Thoracic aorta (tissue), 2 donors: ENCODE measurements at places on chromosomes 1 and 21. TPM values are rescaled to one million over a fixed set of nuclear protein-coding genes. Genes with fewer than 3 reads are reported as not detected.

Gene CHRM3
- total RNA-seq: 2.5 TPM

- no peak for DNase-seq
Measured at GRCh38 chr21:46448108-46448507, 10.6 kb upstream of the DIP2A start.

Gene SLC35D1
- 14.8 TPM for total RNA-seq

Gene CRYAA
- not detected for total RNA-seq

Gene CLCA4
- total RNA-seq: not detected

DNA sequence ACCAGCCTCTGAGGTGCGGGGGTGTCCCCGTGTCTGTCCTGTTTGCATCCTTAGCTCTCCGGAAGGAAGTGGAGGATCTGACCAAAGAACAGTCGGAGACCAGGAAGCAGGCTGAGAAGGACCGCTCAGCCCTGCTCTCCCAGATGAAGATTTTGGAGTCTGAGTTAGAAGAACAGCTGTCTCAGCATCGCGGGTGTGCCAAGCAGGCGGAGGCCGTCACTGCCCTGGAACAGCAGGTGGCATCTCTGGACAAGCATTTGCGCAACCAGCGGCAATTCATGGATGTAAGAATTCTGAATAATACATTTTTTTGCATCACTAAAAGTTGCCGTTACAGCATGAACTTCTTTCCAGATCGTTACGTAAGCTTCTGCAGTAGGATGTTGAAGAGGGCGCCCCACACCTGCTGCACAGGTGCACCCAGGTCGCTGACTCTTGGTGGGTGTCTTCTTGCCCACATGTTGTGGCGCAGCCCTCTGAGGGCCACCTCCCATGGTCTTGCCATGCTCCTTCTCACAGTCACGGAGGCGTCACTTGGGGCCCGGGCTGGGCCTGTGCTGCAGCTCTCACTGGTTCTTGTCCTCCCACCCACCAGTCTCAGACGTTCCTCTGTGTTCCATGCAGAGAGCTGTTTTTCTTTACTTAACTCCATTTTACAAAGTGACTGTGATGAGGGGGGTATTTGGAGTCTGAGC lies 61.3 kb upstream of the DIP2A start:
- no peak for DNase-seq

- no peak for DNase-seq
Measured at GRCh38 chr1:7404046-7404742, 366.9 kb upstream of the VAMP3 start.

DNA sequence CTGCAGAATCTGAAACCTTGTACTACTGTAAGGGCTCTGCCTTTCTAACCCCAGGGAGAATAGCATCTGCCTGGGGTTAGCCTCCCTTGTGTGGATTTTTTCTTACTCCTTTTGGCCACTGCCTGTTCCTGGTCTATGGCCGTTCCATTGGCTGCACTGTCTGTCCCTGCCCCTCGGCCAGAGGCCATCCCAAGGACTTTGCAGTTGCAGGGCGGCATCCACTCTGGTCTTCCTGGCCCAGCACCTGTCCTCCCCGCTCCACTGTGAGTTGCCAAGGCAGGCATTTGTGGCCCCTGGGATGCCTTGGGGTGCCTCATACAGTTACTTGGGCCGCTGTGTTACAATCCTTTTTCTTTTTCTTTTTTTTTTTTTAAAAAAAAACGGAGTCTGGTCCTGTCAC lies 45.8 kb downstream of the PDE9A start:
- DNase-seq: no peak

DNA sequence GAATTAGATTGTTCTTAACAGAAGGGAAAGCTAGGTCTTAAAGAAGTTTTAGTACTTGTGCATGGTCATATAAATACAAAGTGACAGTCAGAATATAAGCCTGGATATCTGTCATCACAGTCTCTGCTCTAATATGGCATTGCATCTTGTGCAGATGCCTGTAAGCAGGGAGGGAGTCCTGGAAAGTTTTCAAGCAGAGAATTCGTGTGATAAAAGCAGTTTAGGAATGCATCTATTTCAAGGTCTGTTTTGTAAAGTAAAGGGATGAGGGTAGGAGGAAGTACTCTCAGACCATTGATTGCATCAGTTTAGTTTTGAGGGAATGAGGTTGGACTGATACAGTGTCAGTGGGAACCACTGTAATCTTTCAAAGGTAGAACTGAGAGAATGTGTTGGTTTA lies 30.6 kb downstream of the IARS2 start:
- no peak for DNase-seq

Gene UMODL1
- 0.14 TPM for total RNA-seq

Gene MNDA
- total RNA-seq: 11.0 TPM

DNA sequence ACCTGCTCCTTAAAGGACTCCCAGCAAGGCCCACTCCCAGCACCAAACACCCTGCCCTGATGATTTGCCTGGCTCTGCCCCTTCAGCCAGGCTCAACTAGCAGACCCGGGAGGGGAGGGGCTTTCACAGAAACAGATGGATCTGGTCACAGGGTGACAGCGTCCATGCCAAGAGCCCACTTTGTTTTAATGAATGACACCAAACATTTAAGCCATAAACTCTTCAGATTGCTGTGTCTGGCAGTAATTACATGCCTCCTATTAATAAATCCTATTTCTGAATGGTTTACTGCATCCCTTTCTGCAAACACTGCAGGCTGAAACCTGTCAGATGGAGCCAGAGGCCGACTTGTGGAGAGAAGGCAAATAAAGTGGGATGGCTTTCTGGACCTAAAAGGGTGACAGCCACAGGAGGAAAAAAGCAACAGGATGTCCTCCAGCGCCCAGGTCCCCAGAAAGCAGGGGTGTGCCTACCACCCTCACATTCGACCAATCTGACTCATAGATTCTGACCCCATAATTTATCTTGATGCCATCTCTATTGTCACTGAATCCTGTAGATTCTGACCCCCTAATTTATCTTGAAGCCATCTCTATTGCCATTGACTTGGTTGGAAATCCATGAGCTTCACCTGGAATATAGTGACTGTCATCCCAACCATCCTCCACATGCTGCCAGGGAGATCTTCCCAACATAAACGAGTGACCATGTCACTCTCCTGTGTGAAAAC lies 200.9 kb downstream of the PLPP3 start:
- no peak for DNase-seq

DNA sequence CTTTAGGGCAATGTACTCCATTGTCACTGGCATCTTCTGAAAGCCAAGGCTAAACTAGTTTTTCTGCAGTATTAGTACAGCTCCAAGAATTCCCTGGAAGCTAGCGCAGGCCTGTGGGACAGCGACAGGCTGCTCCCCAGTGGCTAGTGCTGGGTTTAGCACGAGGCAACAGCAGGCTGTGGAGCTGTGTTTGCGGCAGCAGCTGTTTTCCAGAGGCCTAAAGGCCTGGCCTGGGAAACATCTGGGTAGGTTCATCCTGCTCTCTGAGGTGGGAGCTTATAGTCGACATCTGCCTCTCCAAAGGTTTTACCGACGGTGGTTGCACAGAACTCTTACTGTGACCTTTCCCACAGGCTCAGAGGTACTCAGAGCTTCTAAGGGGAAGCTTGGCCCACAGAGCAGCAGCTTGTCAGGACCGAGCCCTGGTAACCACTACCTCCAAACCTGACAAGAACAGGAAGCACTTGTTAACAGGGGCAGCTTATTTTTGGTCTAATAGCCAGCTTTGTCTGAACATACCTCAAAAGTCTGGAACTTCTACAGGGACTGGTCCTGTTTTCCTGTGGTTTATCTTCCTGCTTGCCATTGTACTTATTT lies 17.2 kb downstream of the CC2D1B start:
- DNase-seq: no peak

GRCh38 chr1:25123551-25123950 lies 108.8 kb downstream of the SYF2 start:
- no peak for DNase-seq

- no peak for DNase-seq
Measured at GRCh38 chr1:49765034-49765433, 258.7 kb downstream of the AGBL4 start.

Gene TDRD5
- 0.14 TPM for total RNA-seq

Gene PROK1
- total RNA-seq: 0.63 TPM

- no peak for DNase-seq
Measured at GRCh38 chr1:214404154-214404553, 123.2 kb downstream of the SMYD2 start.

- DNase-seq: no peak
Measured at GRCh38 chr1:64701886-64702285, 43.0 kb upstream of the RAVER2 start.

- no peak for DNase-seq
Measured at GRCh38 chr1:93556291-93556690, 108.4 kb downstream of the FNBP1L start.

Gene RPTN
- not detected for total RNA-seq

DNA sequence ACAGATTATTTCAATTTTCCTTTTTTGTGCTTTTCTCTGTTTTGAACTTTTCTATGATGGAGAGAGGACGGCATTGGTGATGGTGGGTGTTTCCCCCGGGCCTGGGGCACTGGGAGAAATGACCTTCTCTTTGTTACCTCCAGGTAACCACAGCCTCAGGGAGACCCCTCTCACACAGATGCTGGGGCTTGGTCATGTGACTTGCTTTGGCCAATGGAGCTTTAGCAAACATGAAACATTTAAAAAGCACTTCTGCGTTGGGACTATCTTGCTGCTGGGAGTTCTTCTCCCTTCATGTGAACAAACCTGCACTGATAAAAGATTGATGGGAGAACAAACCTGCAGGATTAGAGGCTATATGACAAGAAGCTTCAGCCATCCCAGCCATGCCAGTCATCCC lies 122.9 kb downstream of the NGF start:
- DNase-seq: no peak

GRCh38 chr1:43557744-43558245 lies 27.1 kb downstream of the PTPRF start:
- DNase-seq: no peak

- DNase-seq: no peak
Measured at GRCh38 chr1:150493175-150493574, 6.0 kb downstream of the TARS2 start.

GRCh38 chr1:208557046-208557722 lies 313.0 kb upstream of the PLXNA2 start:
- no peak for DNase-seq

DNA sequence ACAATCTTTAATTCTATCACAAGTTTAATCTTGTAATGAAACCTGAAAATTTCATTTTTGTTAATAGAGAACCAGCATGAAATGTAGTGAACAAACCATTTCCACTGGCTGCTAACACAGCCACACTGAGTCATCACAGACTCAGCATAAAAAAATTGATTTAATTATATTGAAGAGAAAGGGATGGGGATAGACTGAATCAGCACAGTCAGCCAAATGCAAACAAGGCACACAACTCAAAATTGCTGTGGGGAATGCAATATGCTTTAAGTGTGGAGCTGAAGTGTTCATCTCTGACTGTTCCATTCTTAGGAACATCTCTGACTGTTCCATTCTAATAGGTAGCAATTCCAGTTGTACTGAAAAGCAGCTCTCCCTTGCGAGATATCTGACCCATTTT lies 299.8 kb downstream of the MRPL39 start:
- no peak for DNase-seq

- DNase-seq: no peak
Measured at GRCh38 chr1:43522776-43523480, 7.8 kb upstream of the PTPRF start.

DNA sequence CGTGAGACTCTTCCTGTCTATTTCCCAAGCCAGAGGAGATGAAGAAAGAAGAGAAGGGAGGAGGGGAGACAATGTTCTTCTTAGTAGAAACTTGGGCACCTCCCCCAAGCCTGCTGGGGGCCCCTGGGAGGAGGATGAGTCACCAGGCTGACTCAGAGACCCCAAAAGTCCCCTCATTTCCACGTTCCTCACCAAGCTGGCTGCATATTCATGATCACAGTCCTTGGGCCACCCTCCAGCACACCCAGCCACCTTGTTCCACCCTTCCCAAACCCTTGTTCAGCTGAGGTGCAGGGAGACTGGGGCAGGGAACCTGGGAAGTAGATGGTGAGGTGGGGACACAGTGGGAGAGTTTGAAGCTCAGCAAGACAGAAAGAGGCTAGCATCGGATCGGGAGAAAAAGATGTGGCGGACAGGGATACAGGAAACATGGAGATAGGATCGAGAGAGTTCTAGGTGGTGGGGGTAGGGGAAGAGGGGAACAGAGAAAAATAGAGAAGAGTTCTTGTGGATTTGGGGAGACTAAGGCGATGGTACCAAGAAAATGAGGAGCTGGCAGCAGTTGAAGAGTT lies 712 bp downstream of the RAB13 start:
- DNase-seq: no peak

- DNase-seq: no peak
Measured at GRCh38 chr21:33761441-33762036, 119.2 kb downstream of the ITSN1 start.

GRCh38 chr1:11790880-11791715 lies 14.7 kb downstream of the MTHFR start:
- DNase-seq: peak; percentile 93

Gene AKR7A3
- 3.9 TPM for total RNA-seq

DNA sequence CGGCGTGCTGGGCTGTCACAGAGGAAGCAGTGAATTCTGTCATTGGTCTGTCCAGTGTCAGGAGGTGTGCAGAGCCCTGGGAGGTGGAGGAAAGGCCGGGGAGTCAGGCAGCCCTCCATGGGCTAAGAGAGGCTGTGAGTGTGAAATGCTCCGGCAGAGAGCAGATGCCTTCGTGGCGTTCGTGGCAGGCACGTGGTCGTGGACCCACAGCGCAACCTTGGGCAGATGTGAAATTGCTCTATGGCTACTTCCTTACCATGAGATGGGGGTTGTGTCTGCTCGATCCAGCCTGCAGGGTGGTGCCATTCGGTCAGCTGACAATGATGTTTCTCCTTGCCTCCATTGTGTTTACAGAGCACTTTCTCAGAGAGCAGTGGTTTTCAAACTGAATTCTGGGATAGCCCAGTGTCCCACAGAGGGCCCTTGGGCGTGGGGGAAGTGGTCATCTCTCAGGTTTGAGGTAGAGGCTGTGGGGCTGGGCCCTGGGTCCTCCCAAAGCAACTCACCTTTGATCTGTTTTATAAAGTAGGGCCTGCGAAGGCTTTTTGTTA lies 27.9 kb downstream of the TNFRSF1B start:
- no peak for DNase-seq

Gene PYHIN1
- 6.5 TPM for total RNA-seq

- DNase-seq: no peak
Measured at GRCh38 chr21:15329191-15329590, 264.4 kb upstream of the NRIP1 start.

- DNase-seq: no peak
Measured at GRCh38 chr1:101162736-101163735, 73.8 kb upstream of the S1PR1 start.

GRCh38 chr1:94068096-94068998 lies 52.6 kb downstream of the ABCA4 start:
- no peak for DNase-seq

DNA sequence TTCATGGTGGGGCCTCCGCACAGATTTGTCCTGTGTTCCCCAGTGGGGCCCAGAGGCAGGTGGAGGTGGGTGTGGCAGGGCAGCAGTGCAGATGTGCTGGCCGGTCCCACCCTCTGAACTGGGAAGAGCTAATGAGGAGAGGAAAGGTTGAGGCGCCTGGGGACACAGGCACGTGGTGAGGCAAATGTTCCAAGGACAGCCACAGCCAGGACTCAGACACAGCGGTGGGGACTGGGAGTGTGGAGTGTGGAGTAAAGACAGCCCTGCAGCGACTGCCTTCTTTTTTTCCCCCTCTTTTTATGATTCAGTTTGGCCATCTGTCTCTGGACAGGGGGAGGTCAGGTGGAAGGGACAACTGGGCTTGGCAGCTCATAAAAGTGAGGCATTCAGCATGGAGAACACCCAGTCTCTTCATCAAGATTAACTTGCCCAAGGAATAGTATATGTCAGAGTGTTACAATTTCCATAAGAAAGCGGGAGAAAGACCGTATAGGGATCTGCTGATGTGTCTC lies 104.2 kb upstream of the GCLM start:
- DNase-seq: no peak

GRCh38 chr1:15803380-15803779 lies 4.1 kb downstream of the UQCRHL start:
- DNase-seq: no peak

- no peak for DNase-seq
Measured at GRCh38 chr1:176101951-176102642, 105.0 kb downstream of the COP1 start.
